T-helper 17 cell (primary cell): ENCODE measurements at places on chromosomes 2 and 18.

DNA sequence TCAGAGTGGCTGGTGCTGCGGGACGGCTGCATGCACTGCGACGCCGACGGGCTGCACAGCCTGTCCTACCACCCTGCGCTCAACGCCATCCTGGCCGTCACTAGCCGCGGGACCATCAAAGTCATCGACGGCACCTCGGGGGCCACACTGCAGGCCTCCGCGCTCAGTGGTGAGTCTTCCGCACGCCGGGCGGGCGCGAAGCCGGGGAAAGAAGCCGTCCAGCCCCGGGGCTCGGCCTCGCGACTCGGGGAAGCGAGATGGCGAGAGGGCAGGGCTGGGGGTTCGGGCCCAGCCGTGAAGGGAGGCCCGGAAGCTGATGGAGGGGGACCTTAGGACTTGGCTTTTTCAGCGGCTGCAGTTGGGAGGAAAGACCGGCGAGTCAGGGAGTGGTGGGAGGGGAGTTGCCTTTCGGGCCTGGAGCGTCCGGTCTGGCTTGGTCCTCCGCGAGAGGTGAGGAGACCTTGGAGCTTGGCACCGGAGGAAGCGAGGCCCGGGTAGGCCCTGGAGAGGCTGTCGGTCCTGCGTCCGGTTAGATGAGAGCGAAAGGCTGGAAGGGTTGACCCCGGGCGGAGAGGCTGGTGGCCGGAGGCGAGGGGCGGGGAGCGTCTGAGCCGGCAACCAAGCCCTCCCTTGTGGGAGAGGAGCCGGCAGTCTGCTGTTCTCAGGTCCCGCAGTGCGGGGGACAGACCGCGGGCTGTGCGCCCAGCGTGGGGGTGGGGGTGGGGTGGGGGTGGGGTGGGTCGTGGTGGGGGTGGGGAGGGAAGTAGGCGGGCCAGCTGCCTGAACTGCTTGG, 691 bp downstream of the BIRC6 start:
- no peak for DNase-seq

DNA sequence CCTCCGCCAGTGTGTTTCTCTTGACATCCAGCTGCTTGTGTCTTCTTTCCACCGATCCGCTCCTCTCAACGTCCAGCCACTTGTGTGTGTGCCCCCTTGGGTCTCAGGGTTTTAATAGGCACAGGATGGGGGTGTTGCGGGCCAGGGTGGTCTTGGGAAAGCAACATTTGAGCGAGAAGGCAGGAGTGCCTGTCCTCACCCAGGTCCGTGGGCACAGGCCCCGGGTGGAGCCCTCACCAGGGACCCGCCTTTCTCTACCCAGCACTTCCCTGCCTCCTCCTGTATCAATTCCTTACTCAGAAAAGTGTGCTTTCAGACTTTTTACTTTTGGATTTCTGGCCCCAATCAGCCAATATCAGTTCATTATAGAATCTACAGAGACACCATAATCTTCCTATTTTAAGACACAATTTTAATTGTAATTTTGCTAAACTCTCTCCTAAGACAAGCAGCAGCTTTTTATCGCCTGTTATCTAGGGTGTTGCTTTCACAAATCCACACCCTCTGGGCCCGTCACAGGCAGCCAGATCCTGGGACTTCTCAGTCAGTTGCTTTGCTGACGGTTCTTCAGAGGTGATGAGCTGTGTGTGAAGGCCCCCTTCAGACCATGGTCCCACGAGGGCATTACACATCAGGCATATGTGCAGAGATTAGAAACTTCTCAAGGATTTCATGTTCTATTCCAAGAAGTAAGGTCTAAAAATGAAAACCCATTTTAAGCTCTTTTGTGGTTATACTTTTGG, 96.0 kb upstream of the FHL2 start:
- DNase-seq, result no peak

- DNase-seq, result no peak
These were observed 8.5 kb downstream of the SEC11C start for GRCh38 chr18:59148192-59148591.

DNA sequence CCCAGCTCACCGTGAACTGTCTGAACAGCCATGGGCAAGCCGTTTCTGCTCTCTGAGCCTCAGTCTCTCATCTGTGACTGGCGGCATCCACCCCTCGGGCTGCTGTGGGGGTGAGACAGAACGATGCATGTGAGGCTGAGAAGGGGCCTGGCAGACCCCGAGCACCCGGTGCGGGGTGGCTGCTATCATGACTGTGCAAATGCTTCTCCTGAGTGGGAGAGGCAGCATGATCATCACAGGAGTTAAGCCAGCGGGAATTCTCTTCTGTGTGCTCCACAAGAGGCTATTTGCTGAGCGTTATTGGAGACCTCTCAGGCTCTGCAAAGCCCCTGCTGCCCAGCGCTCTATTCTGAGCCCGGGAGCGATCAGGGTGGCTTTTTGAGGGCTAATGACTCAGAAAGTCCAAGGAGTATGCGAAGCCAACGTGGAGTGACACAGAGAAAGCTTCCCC, 45.8 kb upstream of the ID2 start:
- no peak for DNase-seq

DNA sequence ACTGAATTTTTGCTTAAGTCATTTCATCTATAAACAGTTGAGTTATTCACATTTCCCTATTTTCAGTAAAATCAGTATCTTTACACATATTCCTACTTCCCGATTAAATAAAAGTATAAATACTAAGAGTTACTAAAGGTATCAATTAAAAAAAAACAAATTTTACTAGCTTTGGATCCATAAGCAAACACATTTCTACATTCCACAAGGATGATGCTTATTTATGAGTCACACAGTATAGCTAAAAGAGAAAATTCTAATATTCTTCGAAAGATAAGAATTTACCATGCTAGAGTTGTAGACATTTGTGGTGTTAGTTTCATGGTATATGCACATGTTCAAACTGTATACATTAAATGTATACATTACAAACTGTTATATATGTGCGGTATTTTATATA, 23.7 kb downstream of the PGAP1 start:
- no peak for DNase-seq

GRCh38 chr2:217071416-217071815, 211.6 kb upstream of the TNP1 start:
- no peak for DNase-seq

DNA sequence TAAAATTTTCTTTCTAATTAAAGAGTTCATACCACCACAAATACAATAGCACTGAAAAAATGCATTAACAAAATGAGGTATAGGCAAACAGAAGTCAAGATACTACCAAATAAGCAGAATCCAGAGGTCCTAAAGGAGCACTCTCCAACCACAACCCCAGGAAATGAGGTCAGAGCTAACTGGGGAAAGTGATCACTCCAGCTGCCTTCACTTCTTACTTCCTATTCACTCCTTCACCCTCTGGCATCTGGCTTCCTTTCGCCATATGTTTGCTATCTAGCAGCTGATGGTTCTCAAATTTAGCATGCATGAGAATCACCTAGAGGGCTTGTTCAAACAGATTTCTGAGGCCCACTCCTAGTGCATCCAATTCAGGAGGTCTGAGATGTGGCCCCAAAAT, 212.6 kb upstream of the ACVR2A start:
- DNase-seq, result no peak

DNA sequence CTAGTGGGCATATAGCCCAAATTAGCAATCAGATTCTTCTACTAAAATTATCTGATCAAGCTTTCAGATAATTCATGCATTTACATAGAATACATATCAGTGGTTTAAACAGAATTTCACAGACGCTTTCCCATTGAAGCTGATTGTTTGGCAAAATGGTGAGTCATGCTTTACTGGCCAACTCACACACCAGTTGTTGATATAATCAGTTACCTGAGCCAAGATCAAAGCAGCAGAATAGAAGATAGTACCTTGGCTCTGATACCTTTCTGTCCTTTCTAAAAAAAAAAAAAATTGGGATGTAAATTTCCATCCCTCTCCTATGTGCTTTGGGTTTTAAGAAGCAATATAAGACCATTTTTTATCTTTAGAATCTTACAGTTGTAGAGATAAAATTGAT, 178.0 kb downstream of the MCFD2 start:
- no peak for DNase-seq

DNA sequence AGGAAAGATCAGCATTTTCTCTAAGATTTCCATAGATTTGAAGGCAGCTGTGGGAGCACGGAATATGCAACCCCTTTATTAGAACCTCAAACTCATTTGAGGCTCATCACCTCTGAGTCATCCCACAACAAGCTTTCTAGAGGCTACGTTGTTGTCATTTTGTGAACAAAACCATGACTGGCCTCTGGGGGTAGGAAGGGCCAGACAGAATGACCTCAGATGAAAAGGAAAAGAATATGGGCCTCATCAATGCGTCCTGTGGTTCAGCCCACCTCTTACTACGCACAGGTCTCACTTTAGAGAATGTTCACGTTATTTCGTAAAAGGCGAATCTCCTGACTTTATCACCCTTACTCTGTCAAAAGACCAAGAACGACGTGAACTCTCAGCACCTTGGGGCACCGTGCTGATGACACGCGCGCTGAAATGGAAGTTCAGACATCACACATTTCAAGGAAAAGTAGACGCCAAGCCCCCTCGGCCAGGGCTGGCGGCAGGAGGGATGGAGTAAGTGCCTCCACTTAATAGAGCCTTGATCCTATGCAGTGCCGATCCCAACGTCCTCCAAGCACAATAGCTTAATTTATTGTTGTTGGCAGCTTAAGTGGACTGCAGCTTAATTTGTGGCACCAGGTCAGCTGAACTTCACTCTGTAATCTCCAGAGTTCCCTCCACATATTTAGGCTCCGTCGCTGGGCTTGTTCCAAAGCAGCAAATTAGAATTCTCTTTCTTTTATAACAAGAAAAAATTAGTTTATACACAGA, 208.3 kb downstream of the EIPR1 start:
- DNase-seq, result no peak

DNA sequence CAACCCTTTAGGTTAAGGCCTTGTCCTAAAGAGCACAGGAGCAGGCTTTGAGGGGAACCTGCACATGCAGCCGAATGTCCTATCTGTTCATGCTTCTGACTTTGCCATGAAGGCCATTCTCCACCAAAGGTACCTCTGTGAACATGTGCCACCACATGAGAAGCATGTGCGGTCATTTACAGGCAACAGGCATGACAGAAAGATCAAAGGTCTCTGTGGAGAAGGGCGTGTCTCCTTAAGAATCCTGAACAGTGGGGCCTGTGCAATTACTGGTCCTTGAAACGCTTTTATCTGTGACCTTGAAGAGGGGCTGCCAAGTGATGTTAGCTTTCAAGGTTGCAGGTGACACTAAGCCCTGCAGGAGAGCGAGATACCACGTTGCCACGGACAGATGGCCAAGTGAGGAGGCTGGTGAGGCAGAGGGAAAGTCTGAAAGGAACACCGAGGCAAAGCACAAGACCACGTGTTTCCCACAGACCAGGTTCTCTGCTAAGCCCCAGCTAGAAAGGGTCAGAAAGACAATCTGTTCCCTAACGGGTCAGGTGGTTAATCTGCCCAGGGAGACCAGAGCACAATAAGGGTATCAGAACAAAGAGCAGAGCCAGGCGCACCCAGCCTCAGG, 19.5 kb upstream of the POMC start:
- DNase-seq, result no peak

DNA sequence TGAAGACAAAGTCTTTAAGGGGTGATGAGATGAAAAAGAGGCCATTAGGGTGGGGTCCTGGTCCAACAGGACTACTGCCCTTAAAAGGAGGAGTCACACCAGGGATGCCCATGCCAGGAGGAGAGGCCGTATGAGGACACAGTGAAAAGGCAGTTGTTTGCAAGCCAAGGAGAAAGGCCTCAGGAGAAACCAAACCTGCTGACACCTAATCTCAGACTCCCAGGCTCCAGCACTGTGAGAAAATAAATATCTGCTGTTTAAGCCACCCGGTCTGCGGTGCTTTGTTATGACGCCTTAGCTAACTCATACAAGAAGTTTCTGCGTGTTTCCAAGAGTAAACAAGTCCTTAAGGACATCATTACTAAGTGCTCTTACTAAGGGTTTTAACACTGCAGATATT, 93.6 kb downstream of the DNER start:
- DNase-seq, result no peak

- DNase-seq, result no peak
These were observed 10.5 kb upstream of the PRELID3A start for GRCh38 chr18:12397254-12397653.

DNA sequence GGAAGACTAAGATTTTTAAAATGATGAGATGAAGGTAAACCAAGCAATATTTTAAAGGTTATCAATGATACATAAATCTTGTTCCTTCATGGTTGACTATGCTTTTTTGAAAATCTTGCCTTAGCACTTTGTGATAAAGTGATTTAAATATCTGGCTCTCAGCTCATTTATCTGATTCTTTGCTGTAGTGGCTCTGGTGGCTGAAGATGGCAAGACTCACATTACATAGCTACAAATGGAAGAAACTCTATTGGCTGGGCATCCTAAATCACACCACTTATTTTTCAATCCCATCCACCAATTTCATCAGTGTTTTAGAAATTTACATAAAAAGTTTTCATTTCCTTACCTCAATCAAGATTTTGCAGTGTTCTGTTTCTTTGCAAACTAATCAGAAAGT, 16.6 kb upstream of the APCDD1 start:
- no peak for DNase-seq

DNA sequence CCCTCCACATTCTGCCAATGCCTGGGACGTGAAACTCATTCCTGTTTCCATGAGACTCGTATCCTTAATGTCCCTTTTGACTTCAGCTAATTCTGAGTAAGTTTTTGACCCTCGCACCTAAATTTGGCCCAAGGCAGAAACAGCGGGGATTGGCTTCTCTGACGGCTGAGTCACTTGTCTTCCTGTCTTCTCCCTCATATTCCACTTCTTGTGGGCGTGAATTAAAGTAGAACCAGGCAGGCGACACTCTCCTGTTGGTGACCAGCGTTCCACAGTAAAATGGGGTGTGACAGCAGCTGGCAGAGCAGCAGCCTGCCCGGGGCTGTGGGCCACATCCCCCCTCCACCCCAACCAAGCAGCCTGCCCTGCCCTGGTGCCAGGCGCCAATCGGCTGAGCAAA, 15.5 kb downstream of the TTC32 start:
- DNase-seq, result no peak

DNA sequence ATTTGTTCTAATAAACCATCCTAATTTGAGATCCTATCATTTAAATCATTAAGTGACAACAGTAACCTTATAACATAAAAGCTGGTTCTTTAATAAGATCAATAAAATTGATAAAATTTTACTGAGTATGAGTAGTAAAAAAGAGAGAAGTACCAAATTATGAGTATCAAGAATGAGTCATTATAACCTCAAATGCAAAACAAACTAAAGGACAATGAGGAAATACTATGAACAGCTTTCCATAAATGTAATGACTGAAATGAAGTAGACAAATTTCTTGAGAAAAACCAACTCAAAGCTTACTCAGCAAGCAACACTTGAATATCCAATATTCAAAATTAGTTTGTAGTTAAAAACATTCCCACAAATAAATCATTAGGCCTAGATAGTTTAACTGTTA, 433.0 kb downstream of the ZEB2 start:
- DNase-seq, result no peak

GRCh38 chr2:12227941-12228608, 481.6 kb downstream of the LPIN1 start:
- DNase-seq, result no peak

GRCh38 chr2:219689676-219690628, 62.5 kb downstream of the SLC4A3 start:
- no peak for DNase-seq

DNA sequence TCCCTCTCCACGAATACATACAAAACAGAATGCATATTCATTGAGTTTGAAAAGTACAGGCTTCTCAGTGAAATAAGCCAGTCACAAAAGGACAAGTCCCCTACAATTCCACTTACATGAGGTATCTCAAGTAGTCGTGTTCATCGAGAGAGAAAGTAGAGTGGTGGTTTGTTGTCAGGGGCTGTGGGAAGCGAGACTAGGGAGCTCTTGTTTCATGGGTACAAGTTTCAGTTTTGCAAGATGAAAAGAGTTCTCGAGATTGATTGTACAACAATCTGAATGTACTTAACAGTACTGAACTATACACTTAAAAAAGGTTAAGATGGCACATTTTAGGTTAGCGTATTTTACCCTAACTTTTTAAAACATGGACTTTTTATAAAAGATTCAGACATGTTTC, 71.5 kb upstream of the TTC39C start:
- DNase-seq, result no peak
